ENCODE measurements at places on chromosomes 7 and 10.
A peak's percentile ranks its signal among the peaks of the same experiment; 100 is the strongest.

DNA sequence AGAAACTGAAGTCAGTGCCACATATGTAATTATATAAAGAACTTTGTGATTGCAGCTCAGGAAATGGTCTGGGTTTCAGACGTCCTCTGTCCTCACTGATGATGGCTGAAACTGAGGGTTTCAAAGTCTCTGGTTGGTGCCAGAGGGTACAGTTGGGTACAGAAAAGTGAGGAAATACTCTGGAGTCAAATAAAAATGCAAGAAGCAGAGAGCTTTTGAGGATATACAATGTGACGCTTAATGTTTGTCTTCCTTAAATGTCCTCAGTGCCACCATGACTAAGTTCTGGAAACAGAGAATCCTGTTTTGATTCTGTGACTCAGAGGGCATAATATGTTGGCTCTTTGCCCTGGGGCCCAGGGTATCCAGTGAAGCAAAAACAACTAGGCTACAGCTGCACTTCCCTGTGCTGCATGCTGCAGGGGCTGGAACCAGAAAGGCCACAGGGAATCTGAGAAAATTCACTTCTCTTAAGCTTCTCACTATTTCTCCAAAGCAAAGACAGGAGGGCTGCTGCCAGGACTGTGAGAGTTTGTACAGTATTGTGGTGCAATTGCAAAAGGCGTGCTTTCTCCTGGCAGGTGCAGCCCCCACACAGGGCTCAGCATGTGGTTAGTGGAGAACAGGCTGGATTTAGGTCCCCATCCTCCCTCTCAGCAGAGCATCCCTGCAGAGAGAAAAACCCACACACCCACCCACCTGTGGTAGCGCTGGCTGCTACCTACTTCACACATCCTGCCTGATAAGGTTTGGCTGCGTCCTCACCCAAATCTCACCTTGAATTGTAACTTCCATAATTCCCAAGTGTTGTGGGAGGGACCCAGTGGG lies 169.5 kb upstream of the SVIL start:
- peak; percentile 4 for DNase-seq

DNA sequence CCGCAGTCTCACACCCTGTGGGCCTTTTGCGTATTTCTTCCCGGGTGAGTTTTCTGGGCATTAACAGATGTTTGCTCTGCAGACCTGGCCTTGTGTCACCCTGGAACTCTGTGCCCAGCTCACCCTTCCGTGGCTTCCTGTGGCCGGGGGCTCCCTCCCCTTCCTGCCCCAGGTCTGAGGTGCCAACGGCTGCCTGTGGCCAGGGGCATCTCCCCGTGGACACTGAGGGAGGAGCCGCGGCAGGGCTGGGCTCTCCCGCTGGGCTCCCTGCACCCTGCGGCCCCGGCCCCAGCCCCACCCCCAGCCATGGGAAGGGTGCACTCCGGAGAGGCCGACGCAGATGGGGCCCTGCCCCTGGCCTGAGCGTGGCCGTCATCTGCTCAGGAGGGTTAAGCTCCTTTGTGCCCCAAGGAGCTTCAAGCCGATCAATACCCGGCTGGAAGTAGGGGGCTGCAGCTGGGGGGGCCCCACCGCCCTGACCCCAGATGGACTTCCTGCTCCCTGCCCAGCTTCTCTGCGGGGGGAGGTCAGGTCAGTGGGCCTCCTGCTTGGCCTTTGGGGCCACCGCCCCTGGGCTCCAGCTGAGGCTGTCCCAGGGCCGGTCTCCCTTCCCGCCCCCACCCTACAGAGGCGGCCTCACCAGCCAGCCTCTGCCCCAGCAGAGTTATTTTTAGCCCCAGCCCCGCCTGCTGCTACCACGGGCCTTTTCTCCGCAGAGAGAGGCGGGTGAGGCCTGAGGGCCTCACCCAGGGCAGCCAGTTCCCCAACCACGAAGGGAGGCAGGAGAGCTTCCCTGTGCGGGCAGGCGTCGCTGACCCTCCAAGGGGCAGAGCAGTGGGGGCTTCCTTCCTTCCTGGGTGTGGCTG lies 24.2 kb downstream of the PWWP2B start:
- DNase-seq, result peak; percentile 50

DNA sequence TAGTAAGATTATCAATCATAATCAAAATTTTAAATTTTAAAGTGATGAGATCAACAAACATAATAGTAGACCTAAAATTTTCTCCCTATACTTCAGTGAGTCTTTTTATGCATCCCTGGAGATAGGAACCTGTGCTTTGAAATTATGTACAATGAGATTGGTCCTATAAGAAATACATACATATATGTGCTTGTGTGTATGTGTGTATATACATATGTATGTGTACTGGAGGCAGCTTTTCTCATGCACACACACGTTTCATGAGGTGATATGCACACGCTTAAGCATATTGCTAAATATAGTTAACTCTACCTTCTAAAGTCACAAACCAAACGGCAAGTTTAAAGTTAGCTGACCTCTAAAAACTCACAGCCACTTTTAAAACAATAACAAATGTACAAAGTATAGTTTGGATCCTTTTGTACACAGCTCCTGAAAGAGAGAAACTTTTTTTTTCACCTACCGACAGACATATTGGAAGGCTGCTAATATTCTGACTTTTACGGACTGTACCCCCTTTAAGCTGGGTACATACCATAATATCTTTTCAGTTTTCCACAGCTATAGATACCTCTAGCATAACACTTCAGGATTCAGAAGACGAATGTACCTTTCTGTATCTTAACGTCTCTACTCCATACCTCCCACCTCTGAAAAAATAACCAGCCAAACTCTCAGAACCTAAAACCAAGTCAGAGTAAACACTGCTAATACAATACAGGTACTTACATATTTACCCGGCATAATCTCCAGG lies 3.3 kb downstream of the ITGB1 start:
- DNase-seq, result no peak

DNA sequence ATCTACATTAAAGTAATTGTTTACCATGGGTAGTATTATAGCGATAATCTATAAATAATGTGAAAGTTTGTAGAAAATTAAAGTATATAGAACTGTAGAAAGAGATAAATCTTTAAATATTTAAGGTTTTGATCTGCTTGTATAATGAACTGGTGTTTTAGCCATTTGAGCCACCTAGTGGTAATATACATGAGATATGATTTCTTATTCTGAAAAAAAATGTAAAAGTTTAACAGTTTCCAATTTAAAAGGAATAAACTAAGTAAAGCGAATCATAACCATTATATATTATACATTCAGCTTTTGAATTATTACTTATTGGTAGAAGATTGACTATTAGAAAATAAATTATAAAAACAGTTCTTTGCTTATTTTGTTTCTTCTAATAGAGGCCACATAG lies 91.2 kb downstream of the OTUD1 start:
- no peak for DNase-seq

GRCh38 chr7:157484411-157485081 lies 147.7 kb downstream of the DNAJB6 start:
- DNase-seq, result no peak

DNA sequence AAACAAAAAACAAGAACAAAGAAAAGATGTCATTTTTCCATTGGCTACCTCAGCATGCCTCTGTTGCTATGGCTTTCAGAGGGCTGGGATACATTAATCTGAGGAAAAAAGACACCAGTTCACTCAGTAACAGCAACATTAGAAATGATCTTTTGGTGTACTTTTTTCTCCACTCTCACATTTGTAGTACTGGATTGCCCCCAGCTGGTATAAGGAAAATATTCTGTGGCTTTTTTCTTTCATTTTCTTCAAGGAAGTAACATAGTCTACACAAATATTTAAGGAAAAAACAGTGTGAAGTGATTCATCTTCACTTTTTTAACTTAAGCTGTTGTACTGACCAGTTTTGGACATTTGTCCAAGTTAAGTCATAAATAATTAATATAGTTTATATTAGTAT lies 482.3 kb downstream of the SORCS1 start:
- DNase-seq, result no peak

DNA sequence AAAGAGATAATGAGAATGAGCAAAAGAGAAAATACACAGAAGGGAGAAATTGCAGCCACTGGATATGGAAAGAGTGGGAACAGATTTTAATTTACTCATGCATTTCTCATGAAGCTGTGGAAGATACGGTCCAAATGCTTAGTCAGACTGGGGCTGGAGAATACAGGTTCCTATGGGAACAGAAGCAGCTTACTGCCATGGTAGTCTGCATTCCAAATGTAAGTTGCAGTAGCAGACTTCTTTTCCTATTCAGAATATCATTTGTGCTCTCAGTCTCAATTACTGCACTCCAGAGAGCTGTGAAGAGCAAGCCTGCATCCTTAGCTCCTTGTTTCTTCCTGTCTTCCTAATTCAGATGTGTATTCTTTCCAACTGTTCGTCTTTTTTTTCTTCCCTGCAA lies 190.8 kb upstream of the TMEM196 start:
- DNase-seq, result no peak

DNA sequence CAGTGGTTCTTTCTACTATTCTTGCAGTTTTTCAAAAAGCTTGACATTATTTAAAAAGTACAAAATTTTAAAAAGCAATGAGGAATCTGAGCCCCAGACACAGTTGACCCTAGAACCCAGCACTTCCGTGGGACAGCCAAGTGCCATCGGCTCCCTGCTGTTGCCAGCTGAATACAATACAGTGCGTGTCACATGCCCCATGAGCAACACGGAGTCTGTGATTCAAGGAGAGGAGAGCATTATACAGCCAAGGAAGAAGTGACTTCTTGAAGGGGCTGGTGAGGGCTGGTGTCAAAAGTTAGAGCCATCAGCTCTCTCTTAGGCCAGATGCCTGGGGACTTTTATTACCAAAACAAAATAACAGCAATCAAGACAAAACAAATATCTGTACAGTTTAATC lies 123.0 kb upstream of the FGFR2 start:
- DNase-seq, result no peak

DNA sequence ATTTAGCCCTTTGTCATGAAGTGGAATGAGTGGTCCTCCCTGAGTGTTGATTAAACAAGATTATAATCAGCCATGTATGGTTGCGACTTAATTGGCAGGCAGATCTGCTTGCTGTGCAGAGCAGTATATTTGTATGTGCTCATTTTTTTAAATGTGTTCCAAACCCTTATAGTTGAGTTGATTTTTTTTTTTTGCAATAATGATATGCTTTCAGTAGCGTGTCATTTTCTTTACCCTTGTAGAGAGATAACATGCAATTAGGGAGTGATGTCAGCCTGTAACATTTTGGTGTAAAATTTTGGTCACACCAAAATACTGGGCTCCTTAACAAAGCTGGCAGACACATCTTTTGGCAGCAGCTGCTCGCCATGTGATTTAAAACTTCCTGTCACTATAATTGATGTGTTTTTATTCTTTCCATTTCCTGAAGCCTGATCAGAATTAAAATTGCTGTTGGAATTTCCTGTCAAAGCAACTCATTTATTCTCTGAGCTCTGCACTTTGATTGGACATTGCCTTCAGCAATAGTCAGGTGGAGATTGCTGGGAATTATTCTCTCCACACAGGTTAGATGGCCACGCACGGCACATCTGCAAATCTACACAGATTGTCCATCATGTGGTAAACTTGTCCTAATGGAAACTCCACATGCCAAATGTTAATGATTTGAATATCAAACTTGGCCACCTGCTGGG lies 125.3 kb downstream of the DYNC1I1 start:
- DNase-seq, result no peak

- no peak for DNase-seq
These were observed 54.7 kb upstream of the DNAJC1 start for GRCh38 chr10:22058201-22058600.

- DNase-seq, result no peak
These were observed 867.5 kb downstream of the NRG3 start for GRCh38 chr10:82742478-82742877.

- no peak for DNase-seq
These were observed 36.6 kb upstream of the ZMIZ2 start for GRCh38 chr7:44712012-44712411.

All from activated naive CD8-positive, alpha-beta T cell treated with anti-CD3 and anti-CD28 coated beads, Interleukin-2, amount 50 U/mL, for 24 hours (primary cell).